ENCODE measurements at places on chromosomes 1 and 21.

- no peak for DNase-seq
These were observed 7.1 kb upstream of the NES start for GRCh38 chr1:156684227-156684782.

- no peak for DNase-seq
These were observed 42.1 kb upstream of the S1PR1 start for GRCh38 chr1:101194746-101195145.

DNA sequence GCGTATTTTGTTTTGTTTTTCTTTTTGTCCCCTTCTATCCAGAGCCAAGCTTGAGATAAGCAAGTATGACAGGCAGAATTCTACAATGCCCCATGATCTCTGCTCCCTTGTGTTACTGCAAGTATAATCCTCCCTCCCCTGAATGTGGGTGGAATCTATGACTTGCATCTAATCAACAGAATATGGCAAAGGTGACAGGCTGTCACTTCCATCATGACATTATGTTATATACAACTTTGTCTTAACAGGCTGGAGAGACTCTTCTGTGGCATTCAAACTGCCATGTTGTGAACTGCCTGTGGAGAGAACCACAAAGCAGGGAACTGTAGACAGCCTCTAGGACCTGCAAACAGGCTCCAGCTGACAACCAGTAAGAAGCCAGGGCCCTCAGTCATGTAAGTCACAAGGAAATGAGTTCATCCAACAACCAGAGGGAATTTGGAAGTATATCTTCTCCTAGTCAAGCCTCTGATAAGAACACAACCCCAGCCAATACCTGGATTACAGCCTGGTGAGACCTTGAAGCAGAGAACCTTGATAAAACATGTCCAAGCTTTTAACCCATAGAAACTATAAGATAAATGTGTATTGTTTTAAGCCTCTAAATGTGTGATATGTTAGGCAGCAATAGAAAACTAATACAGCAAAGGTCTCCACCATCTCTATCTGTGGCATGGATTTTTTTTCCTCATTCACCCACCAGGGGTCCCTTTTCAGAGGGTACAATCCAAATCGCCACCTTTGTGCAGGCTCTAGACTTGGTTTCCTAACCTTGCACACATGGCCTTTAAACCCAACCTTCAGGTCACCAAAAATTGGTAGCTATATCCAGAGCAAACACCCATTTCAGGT, 5.7 kb upstream of the C1orf162 start:
- DNase-seq: no peak

GRCh38 chr1:28329395-28330153, 734 bp downstream of the MED18 start:
- peak; percentile 20 for DNase-seq

GRCh38 chr1:160807738-160808137, 11.8 kb downstream of the LY9 start:
- DNase-seq: no peak

DNA sequence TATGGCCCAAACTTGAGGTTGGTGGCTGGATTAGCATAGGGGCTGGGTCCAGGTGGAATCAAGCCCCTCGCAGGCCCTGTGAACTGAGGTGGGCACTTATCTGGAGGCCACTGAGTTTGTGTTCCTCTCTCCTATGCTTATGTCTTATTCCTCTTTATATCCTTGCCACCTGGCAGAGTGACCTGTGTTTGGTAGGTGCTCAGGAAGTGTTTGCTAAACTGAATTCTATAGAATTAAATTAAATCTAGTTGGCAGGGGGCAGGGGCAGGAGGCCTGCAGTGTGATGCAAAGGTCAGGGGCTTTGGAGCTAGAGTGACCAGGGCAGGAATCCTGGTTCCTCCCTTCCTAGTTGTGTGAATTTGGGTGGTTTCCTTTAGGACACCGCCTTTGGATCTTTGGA, 1.1 kb upstream of the TMEM9 start:
- no peak for DNase-seq

DNA sequence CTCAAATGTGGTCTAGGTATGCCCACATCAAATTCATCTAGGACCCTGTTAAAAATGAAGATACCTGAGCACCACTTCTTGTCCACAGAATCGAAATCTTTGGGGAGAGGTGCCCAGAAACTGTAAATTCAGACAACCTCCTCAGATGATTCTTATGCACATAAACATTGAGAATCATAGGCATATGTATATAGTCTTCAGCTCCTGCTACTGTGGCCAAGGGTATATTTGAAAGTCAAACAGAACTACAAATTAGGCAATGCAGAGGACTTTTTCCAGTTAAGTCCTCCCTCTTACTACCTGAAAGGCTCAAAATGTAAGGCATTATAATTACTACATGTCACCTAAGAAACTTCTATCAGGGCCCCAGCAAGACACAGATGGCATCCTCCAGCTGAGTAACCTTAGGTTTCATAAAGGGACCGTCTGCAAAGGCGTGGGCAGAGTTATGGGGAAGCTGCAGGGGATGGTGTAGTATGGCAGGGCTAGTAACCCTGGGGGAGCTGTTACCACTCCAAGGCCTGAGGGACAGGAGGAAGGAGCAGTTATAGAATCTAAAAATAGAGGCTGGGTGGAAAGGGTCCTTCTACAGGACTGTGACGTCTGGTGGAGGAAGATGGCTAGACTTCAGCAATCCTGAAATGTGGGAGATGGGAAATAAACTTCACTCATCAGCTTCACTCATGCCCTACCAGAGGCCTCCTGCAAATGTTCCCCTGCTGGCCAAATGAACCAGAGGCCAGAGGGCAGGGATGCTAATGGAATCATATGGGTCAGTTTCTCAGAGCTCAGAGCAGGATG, 46.3 kb downstream of the DAB1 start:
- no peak for DNase-seq

- no peak for DNase-seq
These were observed 19.5 kb downstream of the TSPAN2 start for GRCh38 chr1:115069659-115070308.

DNA sequence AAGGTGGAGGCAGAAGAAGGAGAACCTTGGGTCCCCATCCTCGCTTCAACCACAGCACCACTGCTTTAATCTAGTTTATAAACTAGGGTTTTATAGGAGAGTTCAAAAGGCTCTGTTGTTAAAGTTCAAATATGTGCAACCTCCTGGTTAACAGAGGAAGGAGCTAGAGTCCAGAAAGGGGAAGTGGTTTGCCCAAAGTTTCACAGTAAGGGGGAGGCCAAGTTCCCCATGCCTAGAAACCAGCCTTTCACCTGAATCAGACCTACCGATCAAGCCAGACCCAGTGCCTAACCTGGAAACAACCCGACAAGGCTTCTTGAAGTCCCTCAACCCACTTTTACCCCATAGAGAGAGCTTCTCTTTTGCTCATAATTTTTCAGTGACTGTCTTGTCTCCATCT, 106.5 kb downstream of the PLPP3 start:
- no peak for DNase-seq

DNA sequence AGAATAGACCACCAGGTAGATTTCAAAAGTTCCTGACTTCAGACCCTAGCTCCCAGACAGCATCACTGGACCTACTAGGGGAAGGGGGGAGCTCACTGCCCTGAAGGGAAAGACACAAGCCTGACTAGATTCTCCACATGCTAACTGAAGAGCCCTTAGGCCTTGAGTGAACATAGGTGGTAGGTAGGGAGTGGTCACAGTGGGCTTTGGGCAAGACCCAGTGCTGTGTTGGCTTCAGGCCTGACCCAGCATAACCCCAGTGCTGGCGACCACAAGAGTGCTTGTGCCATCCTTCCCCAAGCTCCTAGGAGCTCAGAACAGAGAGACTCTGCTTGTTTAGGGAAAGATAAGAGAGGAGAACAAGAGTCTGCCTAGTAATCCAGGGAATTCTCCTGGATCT, 51.1 kb upstream of the ACADM start:
- no peak for DNase-seq

GRCh38 chr1:110106013-110106941, 6.0 kb upstream of the UBL4B start:
- DNase-seq: peak; percentile 20

GRCh38 chr1:95384567-95384966, 150.6 kb downstream of the RWDD3 start:
- DNase-seq: no peak

DNA sequence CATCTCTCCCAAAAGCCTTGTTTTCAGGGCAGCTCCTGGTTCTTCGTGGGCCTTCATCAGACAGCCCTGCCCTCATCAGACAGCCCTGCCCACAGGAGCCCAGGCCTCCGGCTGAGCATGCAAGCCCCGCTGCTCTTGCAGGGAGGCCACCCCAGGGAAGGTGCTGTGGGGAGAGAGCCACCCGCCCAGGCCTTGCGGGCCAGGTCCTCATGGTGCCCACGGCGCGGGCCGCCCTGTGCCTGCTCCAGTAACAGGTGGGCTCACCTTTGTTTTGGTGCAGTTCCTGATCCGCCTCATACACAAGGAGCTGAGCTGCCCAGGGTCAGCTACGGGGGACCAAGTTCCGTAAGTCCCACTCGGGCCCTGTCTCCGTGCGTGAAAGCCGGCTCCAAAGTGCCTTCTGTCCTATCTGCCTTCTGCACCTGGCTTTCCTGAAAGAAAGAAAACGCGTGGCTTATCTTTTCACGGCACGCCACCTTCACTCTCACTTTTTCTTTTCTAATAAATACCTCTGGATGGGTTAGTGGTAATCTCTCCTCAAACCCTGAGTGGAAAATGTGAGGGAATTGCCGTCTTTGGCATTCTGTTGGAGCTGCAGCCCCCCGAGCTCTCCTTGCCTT, 65.9 kb downstream of the SLC37A1 start:
- no peak for DNase-seq

GRCh38 chr1:85427331-85427730, 37.6 kb downstream of the DDAH1 start:
- no peak for DNase-seq

- DNase-seq: no peak
These were observed 10.1 kb downstream of the MFAP2 start for GRCh38 chr1:16970132-16970910.

DNA sequence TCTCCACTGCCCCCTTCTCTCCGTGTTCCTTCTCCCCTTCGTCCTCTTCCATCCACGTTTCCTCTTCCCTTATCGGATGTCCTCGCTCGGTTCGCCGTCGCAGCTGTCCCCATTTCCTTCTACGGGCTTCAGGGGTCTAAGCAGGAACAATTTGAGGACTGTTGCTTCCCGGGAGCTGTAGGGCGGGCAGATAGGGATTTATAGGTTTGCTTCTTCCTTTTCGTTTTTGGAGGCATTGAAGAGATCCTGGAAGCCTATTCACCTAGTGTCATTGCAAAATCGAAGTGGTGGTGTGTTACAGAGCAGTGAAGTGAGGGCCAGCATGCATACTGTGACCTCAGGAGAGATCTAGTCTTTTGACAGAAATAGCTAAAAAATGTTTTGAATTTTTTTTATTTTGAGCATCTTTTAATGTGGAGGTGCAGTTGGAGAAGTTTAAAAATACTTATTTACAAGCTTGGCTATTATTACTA, 897 bp downstream of the ZYG11B start:
- no peak for DNase-seq

DNA sequence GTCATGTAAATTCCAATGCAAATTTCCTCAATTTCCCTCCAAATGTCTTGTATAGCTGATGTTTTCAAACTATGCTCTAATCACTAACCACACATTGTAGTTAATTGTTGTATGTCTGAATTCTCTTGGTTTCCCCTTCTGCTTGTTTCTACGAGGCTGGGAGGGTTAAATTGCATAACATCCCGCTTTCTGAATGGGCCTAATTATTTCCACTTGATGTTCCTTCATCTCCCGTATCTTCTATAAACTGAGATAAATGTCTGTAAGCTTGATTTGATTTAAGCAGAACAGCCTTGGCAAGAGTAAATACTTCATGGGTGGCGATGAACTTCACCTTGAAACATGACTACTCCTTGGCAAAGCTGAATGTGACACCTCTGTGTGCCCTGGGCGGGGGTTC, 72.2 kb downstream of the SERINC2 start:
- DNase-seq: no peak

- DNase-seq: no peak
These were observed 24.1 kb downstream of the IFFO2 start for GRCh38 chr1:18932387-18932786.

- no peak for DNase-seq
These were observed 92.3 kb upstream of the IVNS1ABP start for GRCh38 chr1:185409345-185409744.

DNA sequence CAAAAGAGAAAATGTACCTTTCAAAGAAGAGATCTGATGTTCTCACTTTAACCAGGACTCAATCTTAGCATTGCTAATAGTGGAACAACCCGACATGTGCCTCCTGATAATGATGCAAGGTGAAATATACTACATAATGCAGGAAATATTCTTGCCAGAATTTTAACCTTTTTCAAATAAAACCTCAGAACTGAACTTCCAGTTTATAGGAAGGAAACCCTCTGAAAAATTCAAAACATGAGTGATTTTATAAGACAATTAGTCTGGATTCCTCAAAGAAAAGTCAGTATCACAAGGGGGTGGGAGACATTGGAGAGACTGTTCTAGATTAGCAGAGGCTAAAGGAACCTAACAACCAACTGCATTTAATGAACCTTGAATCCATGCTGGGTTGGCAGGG, 18.1 kb downstream of the AHCYL1 start:
- DNase-seq: no peak

DNA sequence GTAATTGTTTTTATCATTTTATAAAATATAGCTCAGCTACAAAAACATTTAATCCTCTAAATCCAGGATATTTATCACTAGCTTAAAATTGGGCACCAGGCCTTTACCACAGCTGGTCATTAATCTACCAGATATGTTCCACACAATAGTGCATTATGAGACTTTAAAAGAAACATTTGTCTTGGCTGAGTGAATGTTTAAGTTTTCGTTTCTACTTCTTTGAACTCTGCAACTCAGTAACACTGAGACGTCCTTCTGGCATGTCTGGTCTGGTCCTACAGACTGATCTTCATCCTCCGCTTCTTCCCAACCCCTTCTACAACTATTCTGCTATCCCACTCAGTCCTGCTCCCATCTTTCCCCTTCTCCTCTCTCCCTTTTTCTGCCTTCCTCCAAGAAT, 296.2 kb downstream of the NEGR1 start:
- no peak for DNase-seq

DNA sequence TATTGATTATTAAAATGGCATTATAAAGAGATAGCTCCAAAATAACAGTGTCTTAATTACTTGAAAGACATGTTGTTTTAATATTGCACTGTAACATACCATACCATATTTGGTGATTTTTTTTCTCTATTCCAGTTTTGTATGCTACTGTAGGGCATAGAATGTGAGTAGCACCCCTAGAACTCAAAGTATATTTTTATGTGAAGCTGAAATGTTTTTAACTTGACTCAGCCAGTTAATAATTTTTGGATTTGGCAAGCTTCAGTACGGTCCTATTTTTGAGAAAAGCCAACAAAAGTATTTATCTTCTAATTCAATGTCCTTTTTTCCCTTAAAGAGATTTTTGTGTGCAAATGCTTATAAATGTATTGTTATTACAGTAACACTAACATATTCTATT, 593.8 kb downstream of the USP25 start:
- no peak for DNase-seq

- no peak for DNase-seq
These were observed 51.1 kb upstream of the IL12RB2 start for GRCh38 chr1:67256291-67257172.

- no peak for DNase-seq
These were observed 9.4 kb downstream of the FAM229A start for GRCh38 chr1:32352831-32353383.
